Activated T-cell treated with anti-CD3 and anti-CD28 coated beads for 48 hours (primary cell): ENCODE measurements at places on chromosomes 12 and 14.

- no peak for DNase-seq
These were observed 125.0 kb upstream of the DHRS4 start for GRCh38 chr14:23828616-23829015.

DNA sequence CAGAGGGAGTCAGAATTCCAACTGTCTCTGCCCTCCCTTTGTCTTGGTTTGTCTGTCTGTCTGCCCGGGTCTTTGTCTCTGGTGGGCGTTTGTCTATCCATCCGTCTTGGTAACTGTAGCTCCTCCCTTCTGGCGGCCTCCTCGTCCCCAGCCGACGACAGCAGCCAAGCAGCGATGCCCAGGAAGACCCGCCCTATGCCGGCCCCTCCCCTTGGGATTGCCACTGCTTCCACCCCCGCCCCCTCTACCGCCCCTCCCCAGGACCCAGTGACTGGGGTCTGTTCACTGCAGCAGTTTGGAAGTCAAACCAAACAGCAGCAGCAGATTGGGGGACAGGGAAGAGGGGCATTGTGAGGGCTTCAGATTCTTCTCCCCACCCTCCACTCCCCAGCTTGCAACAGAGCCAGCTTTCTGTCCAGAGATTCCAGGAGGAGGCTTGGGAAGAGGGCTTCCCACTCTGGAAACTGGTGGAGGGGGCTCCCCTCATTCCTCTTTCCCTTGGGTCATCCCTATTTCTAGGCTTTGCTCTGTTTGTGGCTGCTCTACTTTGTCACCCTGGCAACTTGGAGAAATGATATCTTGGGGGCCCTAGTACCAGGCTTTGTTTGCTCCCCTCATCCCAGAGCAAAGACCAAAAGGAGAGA lies 2.4 kb upstream of the RARG start:
- DNase-seq: no peak

- no peak for DNase-seq
These were observed 1.1 kb downstream of the C1R start for GRCh38 chr12:7091171-7091570.

GRCh38 chr12:37543131-37543965 lies 773.2 kb upstream of the ALG10B start:
- DNase-seq: no peak

DNA sequence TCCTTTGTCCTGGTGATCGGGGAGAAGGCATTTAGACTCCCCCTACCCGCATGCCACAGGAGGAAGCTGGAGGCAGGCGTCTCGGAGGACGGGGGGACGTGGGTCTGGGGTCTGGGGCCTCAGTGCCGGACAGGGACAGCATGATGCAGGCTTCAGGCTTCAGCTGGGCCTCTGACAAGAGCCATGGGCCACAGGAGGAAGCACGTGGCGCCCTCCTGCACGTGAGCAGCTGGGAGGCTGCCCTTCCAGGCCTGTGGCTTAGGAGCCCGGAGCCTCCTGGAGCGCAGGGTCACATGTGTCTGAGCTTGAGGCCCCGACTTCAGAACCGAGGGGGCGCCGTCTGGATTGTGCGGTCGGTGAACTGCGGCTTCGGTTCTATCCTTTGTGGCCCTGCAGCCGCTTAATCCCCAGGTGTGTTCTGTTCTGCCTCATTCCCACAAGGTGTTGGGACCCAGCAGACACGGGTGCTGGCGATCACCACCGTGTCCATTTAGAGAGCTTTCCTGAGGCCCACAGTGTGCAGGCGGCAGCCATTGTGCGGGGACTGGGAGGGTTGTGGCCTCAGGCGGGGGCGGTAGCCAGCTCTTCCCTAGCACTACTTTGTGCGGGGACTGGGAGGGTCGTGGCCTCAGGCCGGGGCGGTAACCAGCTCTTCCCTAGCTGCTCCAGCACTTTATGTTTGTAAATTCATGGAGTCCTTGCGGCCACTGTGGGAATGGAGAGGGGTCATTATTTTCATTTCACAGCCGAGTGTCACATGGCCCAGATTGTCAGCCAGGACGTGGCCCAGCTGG lies 150.2 kb downstream of the ADGRD1 start:
- DNase-seq: no peak

GRCh38 chr14:103121846-103122584 lies 1.2 kb upstream of the TNFAIP2 start:
- no peak for DNase-seq

- no peak for DNase-seq
These were observed 3.9 kb upstream of the TMEM233 start for GRCh38 chr12:119589634-119590033.

GRCh38 chr14:69328765-69329164 lies 68.8 kb downstream of the GALNT16 start:
- DNase-seq: no peak

DNA sequence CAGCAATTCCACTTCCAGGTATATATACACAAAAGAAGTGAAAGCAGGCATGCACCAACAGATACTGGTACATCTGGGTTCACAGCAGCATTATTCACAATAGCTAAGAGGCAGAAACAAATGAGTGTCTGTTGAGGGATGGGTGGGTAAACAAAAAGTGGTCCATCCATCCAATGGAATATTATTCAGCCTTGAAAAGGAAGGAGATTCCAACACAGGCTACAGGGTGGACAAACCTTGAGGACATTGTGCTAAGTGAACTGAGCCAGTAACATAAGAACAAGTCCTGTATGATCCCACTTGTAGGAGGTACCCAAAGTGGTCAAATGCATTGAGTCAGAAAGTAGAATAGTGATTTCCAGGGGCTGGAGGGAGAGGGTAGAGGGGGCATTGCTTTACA lies 27.6 kb upstream of the BEGAIN start:
- DNase-seq: no peak

- no peak for DNase-seq
These were observed 1.6 kb downstream of the LTB4R start for GRCh38 chr14:24312736-24313507.

GRCh38 chr12:25789541-25789944 lies 168.9 kb upstream of the RASSF8 start:
- no peak for DNase-seq

- DNase-seq: no peak
These were observed 508.5 kb downstream of the FUT8 start for GRCh38 chr14:65920996-65921395.

DNA sequence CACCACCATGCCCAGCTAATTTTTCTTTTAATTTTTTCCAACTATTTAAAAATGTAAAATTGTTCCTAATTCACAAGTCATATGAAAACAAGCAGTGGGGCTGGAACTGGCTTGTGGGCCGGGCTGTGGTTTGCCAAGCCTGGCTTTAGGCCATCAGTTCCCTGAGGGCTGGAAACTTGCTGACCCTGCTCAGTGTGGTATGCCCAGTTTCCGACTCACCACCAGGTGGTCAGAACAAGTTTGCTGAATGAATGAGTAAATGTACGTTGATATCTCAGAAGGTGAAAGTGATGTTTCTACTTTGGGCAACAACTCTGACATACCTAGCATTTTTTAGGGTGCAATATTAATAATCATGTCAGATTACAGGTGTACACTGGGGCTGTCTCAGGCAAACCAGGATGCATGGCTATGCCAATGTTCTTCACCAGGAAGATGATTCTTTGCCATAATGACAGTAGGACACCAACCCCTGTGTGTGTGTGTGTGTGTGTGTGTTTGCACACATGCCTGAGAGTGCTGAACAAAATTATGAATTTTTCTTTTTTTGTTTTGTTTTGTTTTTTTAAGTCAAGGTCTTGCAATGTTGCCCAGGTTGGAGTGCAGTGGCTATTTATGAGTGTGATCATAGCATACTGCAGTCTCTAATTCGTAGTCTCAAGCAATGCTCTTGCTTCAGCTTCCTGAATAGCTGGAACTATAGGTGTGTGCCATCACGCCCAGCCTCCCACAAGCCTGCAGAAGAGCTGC lies 106.1 kb downstream of the PTPN11 start:
- DNase-seq: no peak

DNA sequence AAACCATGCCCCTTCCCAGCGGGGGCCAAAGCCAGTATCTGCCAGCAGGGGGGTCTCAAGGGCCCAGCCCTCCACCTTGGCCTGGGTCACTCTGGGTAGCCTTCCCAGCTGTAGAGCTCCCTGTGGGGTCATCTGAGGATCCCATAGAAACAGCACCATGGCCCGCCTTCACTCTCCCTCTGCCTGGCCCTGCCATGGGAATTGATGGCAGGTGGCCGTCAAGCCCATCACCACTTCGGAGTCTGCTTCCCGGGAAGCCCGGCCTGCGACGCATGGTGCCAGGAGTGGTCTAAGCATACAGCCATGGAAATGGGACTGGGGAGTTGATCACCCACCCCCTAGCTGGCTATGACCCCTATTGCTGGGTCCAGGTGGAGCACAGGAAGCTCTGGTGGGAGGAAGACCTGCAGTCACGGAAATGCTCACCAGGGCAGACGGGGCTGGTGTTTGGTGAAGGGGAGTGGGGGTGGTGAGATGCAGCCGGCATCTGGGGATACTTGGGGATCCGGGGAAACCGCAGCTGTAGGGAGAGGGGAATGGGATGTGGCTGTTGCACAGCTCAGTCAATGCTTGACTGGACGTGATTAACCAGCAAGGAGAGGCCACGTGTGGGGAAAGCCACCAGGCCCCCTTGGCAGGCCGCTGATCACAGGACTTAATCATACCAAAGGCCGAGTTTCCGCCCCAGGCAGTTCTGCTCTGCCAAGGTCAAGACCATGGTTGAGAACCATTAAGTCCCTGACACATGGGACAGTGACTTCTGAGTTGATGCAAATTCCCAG lies 52.2 kb upstream of the DIO3 start:
- no peak for DNase-seq

DNA sequence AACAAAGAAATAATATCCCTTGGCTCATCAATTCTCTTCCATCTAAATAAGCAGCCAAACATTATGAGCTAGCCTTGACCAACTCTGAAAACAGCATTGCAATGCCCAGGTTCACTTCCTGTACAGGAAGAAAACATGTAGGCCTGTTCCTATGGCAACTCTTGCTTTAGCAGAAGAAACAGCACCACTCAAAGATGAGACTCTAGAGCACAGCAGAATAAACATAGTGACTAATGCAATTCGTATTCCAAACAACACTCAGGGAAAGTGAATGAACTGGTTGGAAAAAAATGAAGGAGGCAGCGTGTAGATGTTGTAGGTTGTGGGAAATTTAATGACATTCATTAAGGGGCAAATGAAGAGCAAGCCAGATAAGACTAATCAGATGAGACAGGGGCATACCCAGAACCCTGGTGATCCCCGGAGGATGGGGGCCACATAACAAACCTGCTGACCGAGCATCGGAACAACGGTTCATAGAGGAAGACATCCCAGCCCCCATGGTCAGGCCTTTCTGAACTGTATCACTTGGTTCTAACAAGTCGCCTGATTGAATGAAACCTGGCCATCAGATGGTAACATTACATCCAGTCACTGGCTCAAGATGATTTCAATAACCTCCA lies 9.0 kb downstream of the ARHGDIB start:
- no peak for DNase-seq

DNA sequence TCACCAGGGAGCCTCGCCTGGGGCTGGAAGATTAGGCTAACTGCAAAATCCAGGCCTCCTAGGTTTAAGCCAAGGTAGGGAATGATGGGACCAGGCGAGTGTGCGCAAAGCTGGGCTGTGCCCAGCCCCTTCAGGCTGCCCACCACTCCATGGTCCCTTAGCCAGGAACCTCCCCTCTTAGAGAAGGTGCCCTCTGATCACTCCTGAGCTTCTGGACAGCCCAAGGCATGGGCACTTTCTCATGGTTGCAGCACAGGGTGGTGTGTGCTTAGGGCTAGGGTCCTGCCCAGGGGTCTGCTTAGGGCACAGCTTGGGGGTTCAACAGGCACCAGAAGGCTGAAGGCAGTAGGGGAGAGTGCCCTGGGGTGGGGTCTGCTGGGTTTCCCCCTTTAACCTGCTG lies 69.0 kb downstream of the PRIMA1 start:
- no peak for DNase-seq

DNA sequence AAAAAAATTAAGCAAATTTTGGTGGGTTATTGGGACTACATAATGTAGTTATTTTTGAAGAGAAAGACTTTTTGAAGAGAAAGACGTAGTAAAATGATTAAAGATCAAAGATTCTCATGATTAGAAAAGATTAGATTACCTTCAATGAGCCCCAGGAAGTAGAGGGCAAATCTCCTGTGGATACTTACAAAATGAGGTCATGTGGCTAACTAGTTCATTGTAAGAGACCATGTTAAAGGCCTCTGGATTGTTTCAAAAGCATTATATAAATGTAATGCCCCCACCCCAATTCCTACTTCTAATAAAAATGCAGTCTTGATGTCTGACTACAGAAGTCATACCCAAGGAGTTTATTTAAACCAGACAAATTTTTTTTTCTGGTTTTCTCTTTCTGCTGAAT lies 93.3 kb downstream of the ERGIC2 start:
- no peak for DNase-seq

GRCh38 chr14:55419663-55420062 lies 8.0 kb upstream of the ATG14 start:
- DNase-seq: no peak

- no peak for DNase-seq
These were observed 28.6 kb downstream of the AMN start for GRCh38 chr14:102951034-102951433.

DNA sequence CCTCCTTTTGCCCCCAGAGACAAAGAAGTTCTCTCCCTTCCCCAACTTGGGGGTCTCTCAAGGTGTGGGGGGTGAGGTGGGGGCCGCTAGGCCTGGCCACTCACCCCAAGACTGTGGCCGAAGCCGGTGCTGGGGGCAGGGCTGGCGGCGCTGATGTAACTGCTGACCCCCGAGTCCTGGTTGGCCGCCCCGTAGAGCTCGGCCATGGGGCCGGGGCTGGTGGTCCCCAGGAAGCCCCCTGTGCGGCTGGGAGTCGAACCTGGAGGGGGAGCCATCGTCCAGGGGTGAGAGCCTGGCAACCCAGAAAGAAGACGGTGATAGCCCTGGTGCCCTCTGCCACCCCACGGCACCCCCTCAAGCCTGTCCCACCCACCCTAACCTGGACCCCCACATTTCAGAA lies 18.5 kb upstream of the PLA2G1B start:
- no peak for DNase-seq

- no peak for DNase-seq
These were observed 243.2 kb downstream of the ANO6 start for GRCh38 chr12:45458854-45459807.

GRCh38 chr14:65103150-65103760 lies 938 bp upstream of the MAX start:
- DNase-seq: no peak

DNA sequence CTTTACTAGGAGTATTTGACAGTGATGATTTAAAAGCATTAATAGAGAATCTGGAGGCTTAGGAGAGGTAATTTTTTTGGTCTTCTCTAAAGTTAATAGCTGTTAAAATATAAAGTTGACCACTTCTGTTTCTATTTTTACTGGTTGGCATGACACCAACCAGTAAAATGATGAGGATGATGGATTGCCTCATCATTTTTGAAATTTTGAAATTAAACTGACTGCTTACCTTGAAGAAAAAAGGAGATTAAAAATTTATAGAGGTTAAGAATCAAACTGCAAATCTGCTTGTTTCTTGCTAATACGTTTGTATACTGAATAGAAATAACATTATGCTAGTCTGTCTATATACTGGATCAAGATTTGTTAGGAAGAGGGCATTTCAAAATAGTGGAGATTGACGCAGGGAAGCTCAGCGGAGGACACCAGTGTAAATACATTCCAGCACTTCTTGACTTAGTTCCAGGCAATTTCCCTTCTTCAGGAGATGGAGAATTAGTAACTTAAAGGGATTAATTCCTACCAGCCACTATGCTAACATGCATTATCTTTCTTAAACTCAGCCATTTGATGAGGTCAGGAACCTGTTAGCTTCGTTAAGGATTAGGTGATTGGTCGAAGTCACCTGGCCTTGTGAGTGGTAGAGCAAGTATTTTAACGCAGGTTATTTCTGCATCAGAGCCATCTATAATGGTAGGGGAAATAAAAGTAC lies 3.6 kb downstream of the EID3 start:
- DNase-seq: no peak

GRCh38 chr12:7122811-7123769 lies 5.6 kb downstream of the RBP5 start:
- no peak for DNase-seq

- DNase-seq: no peak
These were observed 539.3 kb upstream of the TBX3 start for GRCh38 chr12:115223322-115223721.
